ENCODE measurements at places on chromosomes 2 and 18. TPM values are rescaled to one million over a fixed set of nuclear protein-coding genes. Genes with fewer than 3 reads are reported as not detected.

Gene IHH
- total RNA-seq, result 0.03 TPM

Gene LBX2
- 0.45 TPM for total RNA-seq

Gene REG3A
- not detected for total RNA-seq

Gene LINC00305
- not detected for total RNA-seq

Gene ARHGAP15
- total RNA-seq, result not detected

Gene SCN7A
- not detected for total RNA-seq

Gene RSAD2
- 2.8 TPM for total RNA-seq

Gene STARD6
- 0.26 TPM for total RNA-seq

Gene SNTG2
- total RNA-seq, result 0.86 TPM

Gene IL18RAP
- total RNA-seq, result not detected

Gene KIF1A
- 4.1 TPM for total RNA-seq

Gene CFAP53
- total RNA-seq, result 0.86 TPM

Gene RPRM
- total RNA-seq, result not detected

Gene ABCG8
- not detected for total RNA-seq

Gene SLC9A4
- 0.84 TPM for total RNA-seq

Gene SLC30A3
- 6.5 TPM for total RNA-seq

Gene FAM110C
- not detected for total RNA-seq

Gene OTOS
- total RNA-seq, result not detected

Gene SEPTIN10
- total RNA-seq, result 149 TPM

Gene ADAM23
- total RNA-seq, result 4.9 TPM

Gene SIX2
- not detected for total RNA-seq

Gene FEV
- not detected for total RNA-seq

Gene INHA
- 0.86 TPM for total RNA-seq

Gene PCGF1
- total RNA-seq, result 67.3 TPM

Gene DSG2
- 51.7 TPM for total RNA-seq

Gene PTPRN
- total RNA-seq, result 19.3 TPM

Gene HDHD2
- 22.3 TPM for total RNA-seq

Gene MARCO
- not detected for total RNA-seq

Gene DCDC2C
- not detected for total RNA-seq

Gene PFN4
- 0.40 TPM for total RNA-seq

Gene ALK
- total RNA-seq, result 0.26 TPM

Gene SLC4A3
- 11.4 TPM for total RNA-seq

Gene OTOF
- 2.1 TPM for total RNA-seq

Gene RAX
- not detected for total RNA-seq

Gene BUB1
- total RNA-seq, result 113 TPM

Gene CAPN14
- not detected for total RNA-seq

Gene LAMA3
- total RNA-seq, result 2.7 TPM

Gene LRP1B
- total RNA-seq, result 0.03 TPM

Gene MC2R
- not detected for total RNA-seq

Gene FN1
- total RNA-seq, result 15.5 TPM
